ENCODE measurements at places on chromosomes 1 and 21.

GRCh38 chr1:175073061-175073460, 5.4 kb downstream of the TNN start:
- DNase-seq = no peak

DNA sequence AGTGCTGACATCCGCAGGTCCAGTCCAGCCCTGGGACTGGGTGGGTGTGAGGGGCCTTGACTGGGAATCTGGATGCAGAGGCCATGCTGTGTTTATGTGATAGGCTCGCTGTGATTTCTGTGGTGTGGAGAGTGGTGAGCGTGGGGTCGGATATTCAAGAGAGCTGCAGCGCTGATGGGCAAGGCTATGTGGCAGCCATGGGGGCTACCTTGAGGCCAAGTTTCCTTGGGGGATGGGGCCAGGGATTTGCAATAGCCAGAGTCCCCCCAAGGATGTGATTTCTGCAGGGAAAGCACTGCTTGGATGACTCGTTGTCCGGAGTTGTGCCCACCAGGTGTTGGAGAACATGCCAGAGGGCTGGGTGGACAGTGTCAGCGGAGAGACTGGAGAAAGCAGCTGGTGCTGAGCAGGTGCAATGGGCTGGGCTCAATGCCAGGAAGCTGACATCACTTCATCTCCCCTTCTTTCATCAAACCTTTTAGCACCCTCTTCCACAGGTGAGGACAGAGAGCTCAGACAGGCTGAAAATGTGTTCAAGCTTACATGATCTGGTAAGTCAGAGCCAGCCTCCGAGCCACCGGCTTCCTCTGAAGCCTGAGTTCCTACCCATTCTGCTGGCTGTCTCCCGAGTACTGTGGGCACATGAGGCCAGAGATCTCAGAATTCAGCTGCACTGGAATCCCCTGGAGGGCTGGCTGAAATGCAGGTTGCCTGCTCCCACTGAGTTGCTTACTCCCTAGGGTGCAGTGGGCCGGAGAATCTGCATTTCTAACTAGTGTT, 132.9 kb downstream of the RHOU start:
- no peak for DNase-seq

DNA sequence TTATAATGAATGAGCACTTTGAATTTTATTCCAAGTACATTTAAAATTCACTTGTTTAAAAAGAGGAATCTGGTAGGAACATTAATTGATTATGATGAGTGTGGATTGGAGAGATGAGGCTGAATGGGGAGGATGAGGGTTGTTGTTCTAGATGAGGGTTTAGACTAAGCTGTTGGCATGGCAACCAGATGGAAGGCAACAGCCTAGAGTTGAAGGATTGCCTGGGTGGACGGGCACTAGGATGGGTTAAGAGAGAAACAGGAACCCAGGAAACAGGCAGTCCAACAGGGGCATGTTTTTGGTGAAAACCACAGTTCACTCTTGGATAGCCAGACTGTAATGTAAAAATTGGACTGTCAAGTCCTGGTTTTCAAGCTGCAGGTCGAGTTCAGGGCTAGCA, 125.5 kb downstream of the CHRM3 start:
- DNase-seq = no peak

DNA sequence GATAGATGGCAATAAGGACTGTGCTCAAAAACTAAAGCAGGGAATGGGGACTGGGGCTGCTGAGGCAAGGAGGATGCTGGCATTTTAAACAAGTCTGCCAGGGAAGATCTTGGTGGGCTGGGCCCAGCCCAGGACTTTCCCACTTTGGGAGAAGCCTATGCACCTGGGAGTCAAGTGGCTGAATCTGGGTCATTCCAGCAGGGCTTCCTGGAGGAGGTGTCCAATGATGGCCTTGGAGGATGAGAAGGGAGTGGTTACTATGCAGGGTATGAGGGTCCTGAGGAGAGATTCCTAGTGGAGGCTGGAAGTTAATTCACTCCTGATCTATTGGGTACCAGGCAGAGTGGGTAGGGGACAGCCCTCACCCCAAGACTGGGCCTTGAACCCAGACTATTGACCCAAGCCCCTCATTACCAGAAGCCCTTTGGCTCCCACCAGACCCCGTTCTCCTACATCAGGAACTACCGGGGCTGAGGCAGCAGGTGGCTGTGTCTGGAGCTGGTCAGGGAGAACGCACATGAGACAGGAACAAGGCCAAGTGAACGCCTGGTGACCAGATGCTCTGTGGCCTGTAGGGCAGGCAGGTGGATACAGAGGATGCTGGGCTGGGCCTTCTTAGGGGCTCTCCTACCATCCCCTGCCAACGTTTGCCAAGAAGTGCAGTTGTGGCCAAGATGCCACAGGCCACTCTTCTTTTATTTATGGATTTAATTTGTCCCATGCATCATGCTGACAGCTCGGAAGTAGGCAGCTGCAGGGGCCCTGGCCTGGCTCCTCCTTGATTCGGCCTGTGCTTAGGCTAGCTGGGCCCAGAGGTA, 18.3 kb upstream of the LRP8 start:
- peak; percentile 12 for DNase-seq

GRCh38 chr1:68974447-68974846, 477.6 kb upstream of the DEPDC1 start:
- DNase-seq = no peak

GRCh38 chr1:178379807-178380206, 117.0 kb downstream of the CLEC20A start:
- DNase-seq = peak; percentile 30

DNA sequence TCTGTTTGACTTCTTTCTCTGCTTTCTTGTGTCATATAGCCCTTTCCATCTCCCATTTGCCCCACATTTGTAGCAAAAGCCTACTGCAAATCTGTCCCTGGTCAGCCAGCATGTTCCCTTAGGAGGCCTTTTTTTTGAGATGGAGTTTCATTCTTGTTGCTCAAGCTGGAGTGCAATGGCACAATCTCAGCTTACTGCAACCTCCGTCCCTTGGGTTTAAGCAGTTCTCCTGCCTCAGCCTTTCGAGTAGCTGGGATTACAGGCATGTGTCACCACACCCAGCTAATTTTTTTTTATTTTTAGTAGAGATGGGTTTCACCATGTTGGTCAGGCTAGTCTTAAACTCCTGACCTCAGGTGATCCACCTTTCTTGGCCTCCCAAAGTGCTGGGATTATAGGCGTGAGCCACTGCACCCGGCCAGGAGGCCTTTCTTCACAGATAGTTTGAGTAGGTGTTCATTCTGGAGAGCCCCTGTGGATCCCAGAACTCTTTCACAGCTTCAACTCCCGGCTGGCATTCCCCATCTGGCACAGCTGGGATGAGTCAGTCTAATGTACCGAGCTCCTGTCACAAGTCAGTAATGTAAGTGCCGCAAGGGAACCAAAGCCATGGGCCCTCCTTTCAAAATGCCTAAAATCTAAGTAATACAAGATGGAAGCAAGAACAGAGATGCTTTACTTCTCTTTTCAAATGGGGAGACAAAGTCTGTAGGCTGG, 9.4 kb upstream of the NHLH1 start:
- peak; percentile 9 for DNase-seq

DNA sequence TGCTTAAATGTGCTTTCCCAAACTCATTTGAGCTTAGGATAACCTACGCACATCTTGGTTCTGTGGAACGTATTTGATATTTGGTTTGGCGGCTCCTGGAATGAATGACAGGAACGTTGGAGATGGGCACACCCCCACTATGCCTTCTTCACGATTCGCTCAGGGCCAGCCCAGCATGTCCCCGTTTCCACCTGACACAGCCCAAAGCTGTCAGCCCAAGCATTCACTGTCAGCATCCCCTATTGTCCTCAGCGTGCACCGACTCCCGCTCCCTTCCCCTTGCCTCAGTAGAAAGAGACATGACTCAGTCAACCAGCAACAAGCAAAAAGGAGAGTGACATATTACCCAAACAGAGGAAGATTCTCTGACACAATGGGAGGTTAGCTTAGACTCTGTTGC, 181.4 kb downstream of the KCNJ6 start:
- DNase-seq = no peak

- DNase-seq = no peak
These were observed 11.7 kb downstream of the CDKN2C start for GRCh38 chr1:50981741-50982140.

GRCh38 chr1:115142616-115143015, 53.3 kb upstream of the TSPAN2 start:
- no peak for DNase-seq

DNA sequence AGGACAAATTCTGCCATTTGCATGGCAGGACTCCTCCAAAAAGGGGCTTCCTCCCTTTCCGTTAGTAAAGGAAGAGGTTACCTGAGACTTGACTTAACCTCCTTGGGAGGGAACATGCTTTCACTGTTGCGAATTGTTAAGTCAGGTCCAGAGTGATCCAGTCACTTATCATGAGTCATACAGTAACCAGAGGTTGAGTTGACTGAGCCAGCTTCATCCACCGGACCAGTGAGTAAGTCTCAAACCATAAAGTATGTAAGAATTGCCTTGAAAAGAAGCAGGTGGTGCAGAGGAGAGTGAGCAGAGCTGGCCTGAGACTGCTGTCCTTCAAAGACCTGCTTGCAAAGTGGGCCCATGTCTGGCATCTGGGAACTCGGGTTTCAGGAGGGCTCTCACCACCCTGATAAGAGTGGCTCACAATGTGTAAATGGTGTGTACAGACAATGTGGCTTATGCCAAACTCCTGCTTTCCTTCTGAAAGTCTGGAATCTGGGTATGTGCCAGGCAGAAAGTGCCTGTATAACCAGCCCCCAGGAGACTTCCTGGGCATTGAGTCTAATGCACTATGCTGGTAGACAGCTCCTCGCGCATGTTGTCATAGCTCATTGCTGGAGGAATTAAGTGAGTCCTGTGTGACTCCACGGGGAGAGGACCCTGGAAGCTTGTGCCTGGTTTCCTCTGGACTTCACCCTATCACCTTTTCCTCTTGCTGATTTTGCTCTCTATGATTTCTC, 84.3 kb upstream of the KLHDC7A start:
- no peak for DNase-seq

DNA sequence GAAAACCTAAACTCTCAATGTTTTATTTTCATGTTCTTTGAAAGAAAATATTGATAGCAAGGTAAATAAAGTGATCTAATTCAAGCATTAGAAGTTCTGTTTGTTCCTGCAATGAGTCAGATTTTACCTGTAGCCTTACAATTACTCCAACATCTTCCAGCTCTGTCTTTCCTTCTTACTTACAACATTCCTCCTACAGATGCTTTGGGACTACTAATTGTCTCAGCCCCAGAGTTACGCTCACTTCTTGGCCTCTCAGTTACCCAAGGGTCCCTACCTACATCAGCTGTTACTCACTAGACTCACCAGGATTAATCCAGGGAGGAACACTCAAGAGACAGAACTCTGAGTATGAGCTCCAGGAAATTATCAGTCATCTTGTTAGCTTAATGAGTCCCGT, 26.4 kb downstream of the OR14A16 start:
- no peak for DNase-seq

GRCh38 chr21:31837618-31838390, 35.0 kb upstream of the HUNK start:
- no peak for DNase-seq

DNA sequence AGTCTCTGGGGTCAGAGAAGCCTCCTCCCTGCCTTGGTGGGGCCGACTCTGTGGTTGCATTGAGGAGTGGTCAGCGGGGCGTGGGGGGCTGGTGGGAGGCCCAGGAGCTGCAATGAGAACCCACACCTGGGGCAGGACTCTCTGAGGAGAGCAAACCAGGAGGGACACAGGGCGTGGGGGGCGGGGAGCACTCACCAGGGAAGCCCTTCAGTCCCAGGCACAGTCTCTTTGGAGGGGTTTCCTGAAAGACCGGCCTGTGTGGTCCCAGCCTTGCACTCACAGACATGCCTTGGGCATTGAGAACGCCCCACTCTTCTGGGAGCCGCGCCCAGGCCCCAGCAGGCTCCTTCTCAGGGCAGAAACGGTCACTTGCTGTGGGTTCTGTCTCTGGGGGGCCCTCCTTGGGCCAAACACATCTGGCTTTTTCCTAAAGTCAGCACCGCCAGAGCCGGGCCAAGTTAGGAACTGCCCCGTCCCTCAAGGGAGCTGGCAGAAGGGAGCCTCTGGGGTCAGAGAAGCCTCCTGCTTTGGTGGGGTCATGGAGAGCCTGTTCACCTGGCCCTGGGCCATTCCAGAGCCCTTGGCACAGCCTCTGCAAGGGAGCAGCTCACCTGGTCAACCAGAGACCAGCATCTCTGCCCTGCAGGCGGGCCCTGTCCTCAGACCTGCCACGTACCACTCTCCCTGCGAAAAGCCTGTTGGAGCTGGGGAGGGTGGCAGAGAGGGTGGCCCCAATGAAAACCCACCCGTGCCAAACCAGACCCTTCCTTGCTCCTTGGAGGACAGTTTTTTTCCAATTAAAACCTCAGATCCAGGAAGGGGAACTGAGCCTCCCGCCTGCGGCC, 59.9 kb upstream of the TTC34 start:
- no peak for DNase-seq

DNA sequence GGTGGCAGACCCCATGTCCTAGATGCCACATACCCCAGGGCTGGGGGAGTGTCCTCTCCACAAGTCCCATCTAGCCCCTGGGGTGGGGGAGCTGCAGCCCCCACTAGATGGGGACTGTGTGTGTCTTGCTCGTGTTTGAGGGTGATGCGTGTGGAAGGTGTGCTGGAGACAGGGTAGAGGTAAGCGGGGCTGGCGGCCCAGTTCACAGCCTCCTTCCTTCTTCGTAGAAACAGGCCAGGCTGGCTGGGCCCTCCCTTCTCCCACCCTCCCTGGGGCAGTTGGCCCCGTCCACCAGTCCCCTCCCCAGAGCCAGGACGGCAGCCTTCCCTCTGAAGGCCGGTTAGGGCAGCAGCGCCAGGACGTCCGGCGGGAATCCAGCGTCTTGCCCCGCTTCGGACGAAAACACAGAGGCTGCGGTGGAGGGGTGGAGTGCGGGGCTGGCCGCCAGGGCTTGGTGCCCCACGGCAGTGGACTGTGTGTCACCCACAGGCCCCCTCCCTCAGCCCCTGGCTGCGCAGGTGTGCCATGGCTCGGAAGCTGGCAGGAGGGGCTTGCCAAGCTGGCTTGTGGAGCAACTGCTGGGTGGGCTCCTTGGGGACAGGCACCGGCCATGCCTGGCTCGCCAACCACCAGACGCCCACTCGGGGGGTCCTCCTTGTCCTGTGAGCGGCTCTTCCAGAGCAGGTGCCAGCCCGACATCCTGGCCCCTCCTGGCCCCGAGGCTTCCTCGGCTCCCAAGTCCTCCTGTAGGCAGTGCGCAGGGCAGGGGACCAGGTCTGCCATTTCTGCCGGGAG, 3.6 kb downstream of the PRDM16 start:
- no peak for DNase-seq

DNA sequence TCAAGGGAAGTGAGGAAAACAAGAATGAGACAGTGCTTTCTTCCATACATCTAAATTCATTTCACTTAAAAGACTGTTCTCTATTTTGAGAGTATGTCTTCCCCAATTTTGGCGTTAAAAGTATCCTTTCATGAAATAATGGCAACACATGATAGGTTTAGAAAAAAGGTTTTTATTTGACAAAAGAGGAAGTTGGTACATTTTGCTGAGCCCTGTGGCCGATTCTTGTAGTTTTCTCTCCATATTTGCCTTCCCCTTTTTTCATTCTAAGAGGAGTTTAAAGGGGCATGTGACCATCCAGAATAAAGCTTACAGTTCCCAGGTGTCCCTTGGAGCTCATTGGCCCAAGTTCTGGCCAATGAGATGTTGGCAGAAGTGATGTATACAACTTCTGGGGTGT, 140.4 kb upstream of the KCNE2 start:
- DNase-seq = no peak
